ENCODE measurements at places on chromosomes 3 and 15.
A peak's percentile ranks its signal among the peaks of the same experiment; 100 is the strongest.

GRCh38 chr3:79406175-79406574 lies 361.6 kb downstream of the ROBO1 start:
- no peak for DNase-seq

- DNase-seq, result no peak
These were observed 9.6 kb downstream of the GALK2 start for GRCh38 chr15:49179433-49180190.

GRCh38 chr3:107428051-107428858 lies 51.0 kb downstream of the CCDC54 start:
- peak; percentile 15 for DNase-seq

GRCh38 chr15:38129531-38130204 lies 123.0 kb upstream of the SPRED1 start:
- peak; percentile 2 for DNase-seq

DNA sequence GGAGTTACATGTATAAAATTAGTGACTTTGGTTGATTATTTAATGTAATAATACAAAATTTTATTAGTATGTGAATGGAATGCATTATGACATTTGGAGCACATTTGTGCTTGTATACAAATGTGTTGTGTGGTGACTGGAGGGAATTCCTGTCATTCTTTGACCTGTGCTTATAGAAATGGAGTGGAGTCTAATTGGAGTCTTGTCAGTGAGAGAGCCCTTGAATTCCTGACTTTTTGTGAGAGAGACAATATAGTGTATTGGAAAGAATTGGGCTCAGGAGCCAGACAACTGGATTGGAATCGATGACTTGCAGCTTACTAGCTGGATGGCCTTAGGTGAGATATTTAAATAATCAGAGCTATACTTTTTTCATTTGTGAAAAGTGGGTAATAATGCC lies 9.4 kb downstream of the TCF12 start:
- no peak for DNase-seq

DNA sequence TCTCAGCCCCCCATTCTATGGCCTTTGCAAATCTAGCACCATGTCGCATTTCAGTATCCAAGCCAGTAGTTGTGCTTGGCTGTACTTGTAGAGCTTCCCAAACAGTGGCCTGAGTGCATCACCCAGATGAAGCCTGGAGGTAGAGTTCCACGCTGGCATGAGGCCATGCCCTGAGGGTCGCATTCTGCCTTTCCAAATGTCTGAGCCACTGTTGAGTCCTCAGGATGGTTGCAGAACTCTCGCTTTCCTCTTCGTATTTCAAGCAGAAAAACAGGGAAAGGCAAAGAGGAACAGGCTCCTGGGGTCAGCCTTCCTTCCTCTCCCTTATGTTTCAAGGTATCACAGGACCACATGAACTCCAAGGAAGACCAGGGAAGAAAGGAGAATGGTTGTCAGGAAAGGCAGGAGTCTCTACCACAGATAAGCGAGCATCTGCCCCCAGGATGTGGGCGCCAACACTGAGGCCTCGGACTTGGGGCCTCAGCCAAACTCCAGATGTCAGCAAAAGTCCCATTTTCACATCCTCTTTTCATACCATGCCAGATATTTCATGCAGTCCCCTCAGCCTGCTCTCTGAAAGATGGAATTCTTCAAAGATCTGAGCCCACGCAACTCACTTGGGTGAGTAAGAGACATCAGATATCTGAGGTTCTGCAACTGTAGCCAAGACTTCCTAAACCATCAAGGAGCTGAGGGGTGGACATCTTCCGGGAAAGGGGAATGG lies 19.4 kb upstream of the PRR20G start:
- DNase-seq, result no peak

DNA sequence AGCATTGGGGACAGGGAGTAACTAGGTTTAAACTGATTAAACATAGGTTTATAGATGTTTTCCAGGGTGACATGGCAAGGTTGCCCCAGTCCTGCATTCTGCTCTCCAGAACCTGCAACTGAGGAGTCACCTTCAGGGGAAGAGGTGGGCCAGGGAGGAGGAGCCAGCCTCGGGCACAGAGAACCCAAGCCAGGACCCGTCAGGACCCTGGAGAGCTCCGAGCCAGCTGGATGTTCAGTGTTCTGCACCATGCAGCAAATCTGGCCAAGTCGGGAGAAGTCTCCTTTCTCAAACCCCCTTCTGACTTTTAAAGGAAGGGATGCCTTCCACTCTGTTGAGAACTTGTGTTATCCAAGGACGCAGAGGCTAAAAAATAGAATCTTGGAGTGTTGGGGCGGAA lies 62.1 kb upstream of the SLC6A11 start:
- DNase-seq, result no peak

GRCh38 chr3:23256741-23257435 lies 53.8 kb downstream of the UBE2E2 start:
- DNase-seq, result peak; percentile 54

DNA sequence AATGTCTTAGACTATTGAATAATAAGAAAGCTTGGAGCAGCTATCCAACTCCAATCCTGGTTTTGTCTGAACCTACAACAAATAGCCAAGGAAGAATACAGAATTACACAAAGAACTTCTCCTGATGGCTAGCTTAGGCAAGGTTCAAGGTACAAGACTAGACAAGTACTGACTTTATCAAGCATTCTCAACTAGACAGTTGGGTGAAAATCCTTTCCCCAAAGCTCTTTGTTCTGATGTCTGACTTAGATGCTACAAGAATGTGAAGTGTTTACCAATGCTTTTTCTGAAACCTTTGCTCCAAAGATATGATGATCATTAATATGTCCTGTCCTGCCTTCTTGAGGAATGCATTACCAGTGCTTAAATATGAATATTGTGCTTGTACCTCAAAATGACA lies 113.8 kb downstream of the ANXA2 start:
- DNase-seq, result no peak

DNA sequence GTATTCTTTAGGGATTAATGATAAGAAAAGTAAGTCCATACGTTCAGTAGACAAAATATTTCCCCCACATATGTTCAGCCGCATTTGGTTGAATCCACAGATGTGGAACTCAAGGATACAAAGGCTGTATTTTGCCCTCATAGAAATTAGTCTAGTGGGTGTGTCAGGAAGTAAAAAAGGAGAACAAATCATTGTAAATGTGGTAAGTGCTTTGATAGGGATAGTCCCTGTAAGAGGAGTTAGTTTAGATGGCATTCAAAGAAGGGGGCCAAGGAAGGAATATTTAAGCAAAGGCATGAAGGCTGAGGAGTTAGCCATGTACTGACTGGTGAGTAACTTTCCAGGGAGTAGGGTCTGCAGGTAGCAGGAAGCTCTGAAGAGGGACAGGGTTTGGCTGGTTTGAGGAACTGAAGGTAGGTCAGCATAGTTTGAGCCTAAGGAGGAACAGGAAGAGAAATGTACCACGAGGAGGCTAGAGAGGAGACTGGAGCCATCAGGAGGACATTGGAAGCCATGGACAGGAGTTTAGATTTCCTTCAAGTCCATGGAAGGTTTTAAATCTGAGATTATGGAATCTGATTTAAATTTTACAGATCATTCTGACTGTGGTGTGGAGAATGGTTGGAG lies 98.8 kb downstream of the MME start:
- DNase-seq, result no peak

- DNase-seq, result peak; percentile 18
These were observed 162.7 kb downstream of the LPP start for GRCh38 chr3:188316723-188317070.

- no peak for DNase-seq
These were observed 154.1 kb upstream of the LPP start for GRCh38 chr3:187999821-188000220.

DNA sequence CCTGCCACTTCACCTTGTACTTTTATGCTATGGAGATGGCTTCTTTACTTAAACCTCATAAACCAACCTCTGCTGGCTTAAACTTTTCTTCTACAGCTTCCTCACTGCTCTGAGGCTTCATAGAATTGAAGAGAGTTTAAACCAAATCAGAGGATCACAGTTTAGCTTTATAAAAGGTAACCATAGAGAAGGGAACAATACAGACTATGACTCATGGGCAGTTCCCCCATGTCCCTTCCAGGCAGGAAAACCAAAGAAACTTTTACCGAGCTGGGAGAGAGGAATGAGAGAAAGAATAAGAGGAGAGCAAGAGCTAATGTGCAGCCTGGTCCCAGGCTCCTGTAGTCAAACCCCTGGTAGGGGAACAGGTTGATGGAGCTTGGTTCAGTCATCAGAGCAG lies 53.9 kb upstream of the NEDD4 start:
- DNase-seq, result no peak
